ENCODE measurements at places on chromosomes 11 and 22.

DNA sequence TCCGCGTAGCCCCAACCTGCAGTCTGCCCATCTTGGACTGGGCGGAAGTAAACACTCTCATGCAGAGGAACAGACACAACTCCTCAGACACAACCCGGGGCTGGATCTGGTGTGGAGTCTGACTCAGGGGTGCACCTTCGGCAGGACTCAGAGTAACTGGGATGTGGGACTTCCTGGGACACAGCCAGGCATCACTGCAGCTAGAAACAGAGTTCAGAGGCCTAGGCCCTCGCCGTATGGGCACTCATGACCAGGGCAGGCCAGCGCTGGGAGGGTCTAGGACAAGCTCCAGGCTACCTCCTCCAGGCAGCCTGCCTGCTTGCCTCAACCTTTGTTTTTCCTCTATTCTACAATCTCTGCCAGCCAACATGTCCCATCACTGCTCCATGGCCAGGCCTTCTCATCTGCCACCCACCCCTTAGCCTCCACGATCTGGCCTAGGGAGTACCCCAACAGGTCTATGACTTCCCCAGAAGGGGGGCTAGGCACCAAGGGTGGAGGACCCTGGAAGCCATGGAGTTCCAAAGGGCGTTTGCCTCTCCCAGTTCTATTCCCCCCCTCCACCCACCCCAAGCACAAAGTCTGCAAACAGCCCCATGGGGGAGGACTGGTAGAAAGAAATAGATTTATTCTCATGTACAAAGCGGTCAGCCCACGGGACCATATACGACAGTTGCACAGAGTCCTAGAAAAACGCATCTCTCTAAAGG, 98.5 kb downstream of the PDE2A start:
- DNase-seq = no peak

DNA sequence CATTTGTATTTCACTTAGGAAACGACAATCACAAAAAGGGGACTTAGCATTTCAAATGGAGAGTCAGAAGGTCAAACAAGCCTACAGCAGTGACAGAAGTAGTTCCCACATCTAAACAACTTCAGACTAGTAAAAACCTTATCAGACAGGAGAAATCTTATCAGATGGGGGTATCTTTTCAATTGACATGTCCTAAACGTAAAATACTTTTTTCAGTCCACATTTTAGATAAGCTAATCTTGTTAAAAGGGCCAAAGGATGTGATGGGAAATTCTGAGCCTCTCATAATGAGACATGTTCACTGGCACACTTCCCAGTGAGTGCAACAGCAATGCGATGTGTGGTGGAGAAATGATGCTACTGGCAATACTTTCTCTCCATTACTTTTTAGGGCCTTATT, 2.4 kb downstream of the MAPK1 start:
- no peak for DNase-seq

DNA sequence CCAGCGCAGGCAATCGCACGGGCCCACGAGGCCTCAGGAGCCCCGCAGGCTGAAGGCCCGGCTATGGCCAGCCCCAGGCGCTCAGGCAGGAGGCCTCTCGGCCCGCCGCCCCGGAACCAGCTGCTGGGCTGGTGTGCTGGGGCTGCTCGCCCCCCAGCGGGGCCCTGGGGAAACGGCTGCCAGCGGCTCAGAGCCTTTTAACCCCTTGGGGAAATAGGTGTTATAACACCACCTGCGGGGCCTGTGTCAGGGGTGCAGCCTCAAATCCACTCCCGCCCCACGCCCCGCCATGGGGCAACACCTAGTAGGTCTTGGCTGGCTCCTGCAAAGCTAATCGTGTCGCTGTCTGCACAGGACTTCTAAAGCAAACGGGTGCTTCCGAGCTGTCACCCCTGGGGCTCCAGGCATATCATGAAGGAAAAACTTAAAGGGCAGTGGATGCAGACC, 237.4 kb downstream of the TTC28 start:
- peak; percentile 83 for DNase-seq

DNA sequence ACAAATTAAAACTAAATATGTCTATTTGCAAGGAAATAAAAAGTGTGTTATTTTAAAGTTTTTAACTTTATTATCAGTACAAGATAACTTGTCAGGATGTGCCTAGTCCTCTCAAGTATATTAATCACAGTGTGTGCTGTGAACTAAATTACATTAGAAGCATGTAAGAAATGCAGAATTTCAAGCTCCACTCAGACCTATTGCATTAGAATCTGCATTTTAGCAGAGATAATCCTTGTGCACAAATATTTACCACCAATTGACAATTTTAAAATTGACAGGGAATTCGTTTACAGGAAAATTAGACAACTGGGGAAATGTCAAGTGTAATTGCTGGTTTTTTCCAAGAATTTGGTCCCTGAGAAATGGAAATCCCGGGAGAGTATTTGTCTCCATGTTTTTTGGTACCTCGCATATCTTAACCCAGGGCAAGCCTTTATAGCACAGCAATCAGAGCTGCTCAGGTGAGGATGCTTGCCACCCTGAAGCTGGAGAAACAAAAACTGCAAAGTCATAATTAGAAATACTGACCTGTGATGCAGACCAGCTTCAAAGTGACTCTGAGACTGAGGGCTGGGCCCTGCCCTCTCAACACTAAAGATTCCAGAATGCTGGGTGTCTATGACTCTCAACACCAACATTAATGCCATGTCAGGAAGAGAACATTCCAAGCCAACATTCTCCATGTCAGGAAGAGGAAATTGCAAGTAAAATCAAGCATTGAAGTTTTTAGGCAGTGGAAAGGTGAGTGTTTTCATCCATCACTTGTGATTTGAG, at the start of gene OR8G1:
OR8G1 (plus strand) TSS at position 475 of the 777 bp plus-strand sequence. CDS start 8,581 bp downstream, outside the sequence.
- DNase-seq = no peak

DNA sequence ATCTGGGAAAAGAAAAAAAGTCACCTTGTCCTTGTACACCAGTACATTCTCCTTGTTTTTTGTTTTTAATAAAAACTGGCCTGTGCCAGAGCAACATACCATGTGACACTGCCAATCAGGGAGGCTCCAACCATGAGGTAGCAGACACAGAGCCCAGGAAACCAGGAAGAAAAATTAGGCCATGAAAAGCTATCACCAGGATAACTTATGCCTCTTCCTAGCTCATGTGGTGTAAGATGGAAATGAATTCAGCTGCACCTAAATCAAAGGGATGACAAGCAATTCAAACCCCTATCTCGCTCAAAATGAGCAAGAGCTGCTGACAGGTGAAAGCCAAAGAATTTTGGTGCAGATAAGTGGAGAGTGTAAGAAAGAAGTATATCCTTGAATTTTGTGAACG, 7.7 kb downstream of the DRD2 start:
- no peak for DNase-seq

DNA sequence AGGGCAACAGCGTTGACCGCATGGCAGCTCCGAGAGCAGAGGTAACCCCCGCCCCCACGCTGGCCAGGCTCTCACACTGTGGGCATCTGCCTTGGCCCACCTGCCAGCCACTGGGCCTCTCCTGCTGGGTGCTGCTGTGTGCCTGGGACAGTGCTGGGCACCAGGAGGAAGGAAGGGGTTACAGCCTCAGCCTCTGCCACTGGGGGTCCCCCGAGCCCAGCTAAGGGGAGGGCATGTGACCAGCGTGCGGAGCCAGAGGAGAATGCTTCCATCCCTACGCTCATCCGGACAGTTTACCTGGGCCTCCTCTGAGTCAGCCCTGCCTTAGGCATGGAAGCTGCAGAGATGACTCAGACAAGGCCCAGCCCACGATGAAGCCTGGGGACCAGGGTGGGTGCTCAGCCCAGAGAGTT, 10.9 kb downstream of the NCF4 start:
- no peak for DNase-seq

DNA sequence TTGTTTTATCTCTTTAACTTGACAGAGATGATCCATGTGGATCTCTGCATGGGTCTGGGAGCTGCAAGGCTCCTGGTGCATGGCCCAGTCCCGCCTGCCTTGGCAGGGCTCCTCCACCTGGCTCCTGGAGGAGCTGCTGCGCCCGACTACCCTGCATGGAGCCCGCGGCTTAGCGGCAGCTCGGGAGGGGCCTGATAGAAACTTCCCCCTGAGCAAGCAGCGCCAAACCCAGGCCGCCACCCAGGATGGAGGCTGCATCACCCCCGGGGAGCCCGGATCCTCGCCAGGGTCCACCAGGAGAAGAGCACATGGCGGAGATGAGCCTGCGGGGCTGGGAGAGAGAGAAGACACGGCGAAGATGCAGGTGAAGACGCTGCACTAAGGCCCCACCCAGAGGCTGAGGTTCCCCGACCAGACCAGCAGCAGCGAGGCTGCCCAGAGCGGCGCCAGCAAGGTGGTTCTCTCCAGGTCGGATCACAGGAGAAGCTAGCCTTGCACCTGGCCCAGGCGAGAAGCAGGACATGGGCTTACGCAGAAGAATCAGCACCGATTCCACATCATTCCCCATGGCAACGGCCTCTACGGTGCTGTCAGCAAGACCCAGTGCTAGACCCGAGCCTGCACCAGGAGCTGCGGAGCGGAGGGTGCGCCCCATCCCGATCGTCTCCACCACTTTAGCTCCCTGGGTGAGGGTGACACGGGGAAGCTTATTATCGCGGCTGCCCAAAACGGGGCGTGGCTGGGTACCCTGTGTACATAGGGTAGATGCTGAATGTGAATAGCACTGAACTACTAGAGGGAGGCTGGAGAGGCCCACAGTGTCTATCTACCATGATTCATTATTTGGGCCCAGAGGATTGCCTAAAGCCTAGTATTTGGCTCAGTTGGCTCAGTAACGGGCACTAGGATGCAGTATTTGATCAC, 41.3 kb upstream of the VPREB1 start:
- no peak for DNase-seq

Data from left hindlimb (tissue), 1 donor.